ENCODE measurements at places on chromosomes 6 and 20. TPM values are rescaled to one million over a fixed set of nuclear protein-coding genes. Genes with fewer than 3 reads are reported as not detected.

The HTR1B gene
- total RNA-seq, result not detected

The NFKBIL1 gene
- 22.8 TPM for total RNA-seq

The BPIFB1 gene
- not detected for total RNA-seq

The KIF25 gene
- total RNA-seq, result not detected

The SIGLEC1 gene
- total RNA-seq, result not detected

The ADTRP gene
- total RNA-seq, result 6.0 TPM

The RFX6 gene
- not detected for total RNA-seq

The PLCB4 gene
- not detected for total RNA-seq

The EFCAB8 gene
- 0.25 TPM for total RNA-seq

The HLA-DMA gene
- 54.0 TPM for total RNA-seq

The HLA-DQA2 gene
- total RNA-seq, result not detected

GRCh38 chr20:43662943-43663655 lies 3.8 kb upstream of the MYBL2 start:
- no peak for DNase-seq

DNA sequence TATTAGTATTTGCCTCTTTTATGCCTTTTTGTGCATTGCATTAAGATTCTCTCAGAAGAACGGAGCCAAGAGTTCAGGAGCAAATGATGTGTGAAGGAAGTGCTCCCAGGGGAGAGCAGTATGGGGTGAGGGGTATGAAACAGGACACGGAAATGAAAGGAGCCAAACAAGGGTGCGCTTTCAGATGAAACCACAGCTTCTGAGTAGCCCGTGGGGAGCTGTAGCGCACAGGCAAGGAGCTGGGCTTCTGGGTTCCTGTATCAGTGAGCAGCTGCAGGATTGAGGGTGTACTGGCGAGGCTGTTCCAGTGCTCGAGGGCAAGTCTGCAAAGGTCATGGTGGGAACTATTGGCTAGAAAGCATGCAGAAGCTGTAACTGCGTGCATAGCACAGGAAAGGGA lies 25.4 kb downstream of the ANKEF1 start:
- DNase-seq, result no peak

GRCh38 chr6:55562318-55562717 lies 16.7 kb downstream of the HMGCLL1 start:
- DNase-seq, result no peak

- no peak for DNase-seq
Observed at GRCh38 chr6:155273431-155273830, 9.6 kb downstream of the CLDN20 start.

DNA sequence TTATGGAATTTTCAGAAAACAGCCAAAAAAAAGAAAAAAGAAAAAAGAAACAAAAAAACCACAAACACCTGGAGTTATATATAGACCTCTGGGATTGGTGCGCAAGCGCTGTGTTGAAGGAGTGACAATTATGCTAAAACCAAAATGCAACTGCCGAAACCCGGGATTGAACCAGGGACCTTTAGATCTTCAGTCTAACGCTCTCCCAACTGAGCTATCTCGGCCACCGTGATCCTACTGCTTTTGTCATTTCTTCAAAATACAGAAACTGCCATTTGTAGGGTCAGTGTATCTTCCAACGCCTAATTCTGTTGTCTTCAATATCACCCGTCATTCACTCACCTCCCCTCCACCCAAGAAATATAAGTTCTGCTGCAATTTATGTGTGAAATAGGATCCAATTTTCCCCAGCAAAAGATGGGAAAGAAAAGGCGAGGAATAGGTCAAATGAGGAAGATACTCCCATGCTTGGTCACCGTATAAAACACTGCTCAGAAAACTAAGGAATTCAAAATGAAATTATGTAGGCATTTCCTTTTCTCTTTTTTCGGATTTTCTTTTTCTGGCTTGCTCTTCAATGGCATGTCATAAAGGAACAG lies 116.0 kb downstream of the TRIM27 start:
- DNase-seq, result no peak

DNA sequence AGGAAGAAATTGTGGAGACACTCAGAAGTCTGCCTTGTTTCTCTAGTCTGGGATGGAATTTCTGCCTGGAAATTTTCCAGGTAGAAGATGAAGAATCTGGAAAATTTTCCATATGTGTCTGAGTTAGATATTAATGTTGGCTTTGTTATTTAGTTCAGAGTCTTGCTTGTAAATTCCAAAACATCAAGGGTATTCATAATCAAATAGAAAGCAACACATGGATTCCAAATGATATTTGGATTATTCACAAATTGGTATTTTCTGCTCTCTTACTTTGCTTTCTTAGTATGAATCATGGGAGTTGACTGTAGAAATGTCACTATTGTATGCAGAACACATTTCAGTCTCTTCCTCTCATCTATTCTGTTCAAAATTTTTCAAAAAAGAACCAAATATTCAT lies 116.0 kb downstream of the GRIK2 start:
- DNase-seq, result no peak

- no peak for DNase-seq
Observed at GRCh38 chr6:15363523-15364400, 117.9 kb downstream of the JARID2 start.

DNA sequence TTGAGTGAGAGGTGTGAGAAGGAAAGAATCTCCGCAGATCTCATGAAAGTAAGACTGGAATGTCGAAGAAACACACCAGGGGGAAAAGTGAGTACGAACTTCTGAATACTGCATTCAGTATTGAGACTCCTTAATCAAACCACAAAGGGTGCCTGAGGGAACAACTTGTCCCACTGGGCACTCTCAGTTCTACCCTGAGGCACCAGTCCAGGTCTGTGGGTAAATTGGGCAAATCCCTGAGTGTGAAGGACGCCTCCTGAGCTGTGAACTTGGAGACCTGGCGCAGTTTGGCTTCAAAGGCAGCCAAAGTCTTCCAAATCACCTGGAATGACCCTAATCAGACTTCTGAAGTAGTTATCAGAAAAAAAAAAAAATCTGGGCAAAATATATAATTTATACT lies 329.7 kb downstream of the BTBD9 start:
- DNase-seq, result no peak

GRCh38 chr6:8535519-8535918 lies 100.2 kb upstream of the SLC35B3 start:
- no peak for DNase-seq

GRCh38 chr20:16441546-16442164 lies 131.6 kb downstream of the KIF16B start:
- DNase-seq, result no peak

DNA sequence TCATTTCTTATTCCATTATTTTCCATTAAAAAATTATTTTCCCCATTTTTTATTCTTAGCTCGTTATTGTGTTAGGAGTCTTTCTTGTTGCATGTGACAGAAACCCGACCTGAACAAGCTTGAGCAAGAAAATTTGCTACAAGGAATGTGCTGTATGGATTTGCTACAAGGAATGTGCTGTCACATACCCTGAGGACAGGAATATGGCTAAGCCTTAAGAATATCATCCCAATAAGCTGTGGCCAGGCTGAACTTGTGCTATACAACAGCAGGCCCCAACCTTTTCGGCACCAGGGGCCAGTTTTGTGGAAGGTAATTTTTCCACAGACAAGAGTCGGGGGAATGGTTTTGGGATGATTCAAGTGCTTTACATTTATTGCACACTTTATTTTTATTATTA lies 114.0 kb downstream of the TRMT11 start:
- DNase-seq, result no peak

GRCh38 chr6:105485456-105485855 lies 82.6 kb upstream of the PREP start:
- no peak for DNase-seq

DNA sequence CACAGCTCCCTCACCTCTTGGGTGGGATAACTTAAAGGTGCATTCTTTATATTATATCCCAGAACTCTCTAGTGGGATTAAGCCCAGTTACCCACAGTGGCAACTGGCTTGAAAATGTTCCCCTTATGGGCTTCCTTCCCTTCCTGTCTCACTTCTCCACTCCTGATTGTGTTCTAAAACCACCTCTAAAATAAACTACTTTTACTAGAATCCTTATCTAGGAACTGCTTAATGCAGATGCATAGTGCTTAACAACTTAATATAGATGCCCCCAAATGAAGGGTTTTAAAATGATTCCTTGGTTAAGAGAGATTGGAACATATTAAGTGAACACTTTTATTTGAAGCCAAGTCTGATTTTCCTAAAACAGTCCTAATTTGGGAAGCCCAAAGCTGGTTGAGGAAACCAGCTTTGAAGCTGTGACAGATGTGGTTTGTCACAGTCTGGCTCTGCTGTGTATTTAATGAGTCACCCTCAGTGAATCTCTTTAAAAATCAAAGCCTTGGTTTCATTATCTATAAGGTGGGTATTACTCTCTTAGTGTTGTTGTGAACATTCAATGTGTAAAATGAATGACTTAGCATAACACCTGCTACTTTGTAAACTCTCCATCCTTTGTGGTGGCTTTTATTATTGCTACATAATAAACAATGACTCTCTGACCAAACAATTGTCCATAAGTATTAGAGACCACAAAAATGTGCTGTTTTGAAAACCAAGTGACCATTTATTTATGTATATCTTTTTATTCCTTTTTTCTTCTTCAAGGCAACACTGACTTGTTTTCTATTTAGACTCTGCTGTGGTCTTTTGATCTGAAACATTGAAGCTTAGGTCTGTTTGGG lies 24.4 kb downstream of the PLCB1 start:
- no peak for DNase-seq

GRCh38 chr20:24208652-24209051 lies 220.1 kb upstream of the GGTLC1 start:
- DNase-seq, result no peak

DNA sequence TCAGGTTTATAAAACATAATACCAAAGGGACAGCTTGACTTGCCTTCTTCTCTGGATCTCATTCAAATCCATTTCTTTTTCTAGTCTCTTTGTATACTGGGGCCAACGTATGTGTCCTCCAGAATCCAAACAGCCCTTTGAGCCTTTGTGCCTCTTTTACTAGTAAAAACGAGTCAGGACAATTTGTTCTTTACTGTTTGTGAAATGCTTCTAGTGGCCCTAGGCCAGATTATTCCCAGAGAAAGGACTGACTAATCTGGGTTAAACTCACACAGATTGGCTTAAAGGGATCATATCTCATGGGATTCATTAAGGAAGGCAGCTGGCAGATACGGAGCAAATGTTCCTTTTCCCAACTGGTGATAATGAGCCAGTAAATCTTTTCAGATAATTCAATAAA lies 32.1 kb upstream of the MANEA start:
- DNase-seq, result no peak

- no peak for DNase-seq
Observed at GRCh38 chr6:129382916-129383315, 327.1 kb downstream of the ARHGAP18 start.

- no peak for DNase-seq
Observed at GRCh38 chr20:1845163-1845523, 50.1 kb upstream of the SIRPA start.

- DNase-seq, result no peak
Observed at GRCh38 chr20:37673444-37673843, 20.4 kb upstream of the CTNNBL1 start.

GRCh38 chr20:13419477-13419876 lies 198.4 kb downstream of the ISM1 start:
- no peak for DNase-seq

GRCh38 chr6:46174904-46175303 lies 4.1 kb upstream of the ENPP5 start:
- DNase-seq, result no peak

DNA sequence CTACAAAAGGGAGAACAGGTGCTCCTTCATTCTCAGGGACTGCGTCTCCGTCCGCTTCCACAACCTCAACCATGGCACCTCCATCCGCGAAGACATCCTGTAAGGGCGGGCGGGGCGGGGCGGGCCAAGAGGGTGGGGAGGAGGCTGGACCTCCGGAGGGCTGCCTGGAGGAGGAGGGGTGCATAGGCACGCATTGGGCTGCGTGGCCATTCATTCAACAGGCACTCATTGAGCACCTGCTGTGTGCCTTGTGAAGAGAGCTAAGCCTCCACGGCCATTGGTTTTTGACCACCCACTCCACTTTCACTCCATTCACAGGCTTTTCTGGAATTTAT lies 435 bp downstream of the ZSWIM3 start:
- peak; percentile 65 for DNase-seq

- no peak for DNase-seq
Observed at GRCh38 chr6:170415318-170415717, 108.8 kb downstream of the FAM120B start.

DNA sequence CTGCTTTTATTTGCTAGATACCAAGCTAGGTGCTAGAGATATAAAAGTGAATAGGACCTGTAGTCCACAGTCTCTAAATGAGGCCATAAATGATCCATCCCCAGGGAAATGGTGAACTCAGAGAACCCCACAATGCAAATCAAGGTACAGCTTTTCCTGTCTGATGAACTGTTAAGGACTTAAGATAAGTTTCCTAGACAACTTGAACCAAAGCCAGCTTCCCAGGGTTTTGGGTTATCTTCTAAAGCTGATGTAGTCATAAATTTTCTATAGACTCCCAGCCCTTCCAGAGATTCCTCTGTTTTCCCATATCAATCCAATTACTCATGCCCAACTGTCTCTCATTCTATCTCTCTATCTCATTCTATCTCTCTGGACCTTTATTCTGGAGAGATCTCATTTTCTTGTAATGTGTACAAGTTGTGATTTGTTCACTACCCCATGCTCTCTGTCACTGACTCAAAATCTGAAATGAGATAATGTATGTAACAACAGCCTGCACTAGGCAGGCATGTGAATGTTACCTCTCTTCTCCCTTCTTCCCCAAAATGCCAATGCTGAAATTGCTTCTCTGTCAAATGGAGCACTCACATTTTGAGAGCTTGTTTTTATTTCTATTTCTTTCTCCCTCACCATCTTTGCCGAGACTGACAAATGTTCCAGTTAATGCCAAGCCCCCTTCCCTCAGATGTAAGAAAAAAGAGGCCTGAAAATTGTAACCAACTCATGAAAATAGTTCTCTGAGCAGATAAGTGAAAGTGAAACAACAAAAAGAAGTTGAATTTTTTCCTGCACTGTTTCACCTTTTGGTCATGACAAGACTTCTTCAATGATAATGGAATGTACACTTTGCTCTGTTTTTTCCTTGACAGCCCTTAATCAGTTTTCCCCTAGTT lies 279.9 kb downstream of the SLC35F1 start:
- no peak for DNase-seq

DNA sequence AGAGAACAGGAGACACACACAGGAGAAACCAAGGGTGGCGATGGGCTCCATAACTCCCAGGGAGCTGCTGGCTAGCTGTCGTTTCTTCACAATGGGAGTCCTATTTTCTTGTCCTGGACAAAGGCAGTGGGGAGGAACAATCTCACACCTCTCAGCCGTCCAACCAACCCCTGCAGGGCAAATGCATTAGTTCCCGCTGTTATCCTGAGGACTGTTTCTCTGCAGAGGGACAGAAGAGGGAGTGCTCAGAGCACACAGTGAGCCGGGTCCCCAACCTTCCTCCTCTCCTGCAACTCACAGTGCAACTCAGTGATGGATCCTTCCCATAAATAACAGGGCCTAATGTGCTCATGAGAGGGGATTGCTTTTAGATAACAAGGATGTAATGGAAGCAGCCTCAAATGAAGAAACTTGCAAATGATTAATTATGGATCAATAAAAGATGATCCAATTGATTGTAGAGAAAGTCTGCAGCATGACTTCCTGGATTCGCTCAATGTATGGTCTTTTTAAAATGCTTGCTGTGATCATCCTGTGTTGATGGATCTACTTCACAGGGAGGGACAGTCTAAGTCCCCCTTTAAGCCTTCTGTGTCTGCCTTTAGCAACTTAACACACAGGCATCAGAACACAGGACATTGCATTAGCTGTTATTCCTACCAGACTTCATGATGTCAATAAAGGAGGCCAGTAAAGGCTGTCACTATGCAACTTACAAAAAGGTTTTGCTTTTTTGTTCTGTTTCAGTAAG lies 453.4 kb upstream of the AGPAT4 start:
- DNase-seq, result no peak
